ENCODE measurements at places on chromosomes 7 and 10. TPM values are rescaled to one million over a fixed set of nuclear protein-coding genes. Genes with fewer than 3 reads are reported as not detected.

The TAS2R3 gene
- total RNA-seq = 1.2 TPM

The DPYSL4 gene
- total RNA-seq = 26.1 TPM

The PTPN20 gene
- not detected for total RNA-seq

The STARD3NL gene
- total RNA-seq = 84.0 TPM

The NEUROG3 gene
- total RNA-seq = not detected

The HYAL4 gene
- not detected for total RNA-seq

The CRHR2 gene
- not detected for total RNA-seq

The C10orf53 gene
- not detected for total RNA-seq

The SPDYE8 gene
- not detected for total RNA-seq

- no peaks in the 10 kb centered on the region for H3K27me3 ChIP-seq
- peaks cover 8% of the 10 kb centered on the region for H3K4me1 ChIP-seq
- no peak overlapping the region for H3K27ac ChIP-seq
- no peaks in the 10 kb centered on the region for H3K36me3 ChIP-seq
- H3K4me3 ChIP-seq = no peak overlapping the region
- DNase-seq = peak; percentile 45
Observed at GRCh38 chr10:112732277-112732921, 217.6 kb upstream of the TCF7L2 start.

- no peak overlapping the region for H3K4me3 ChIP-seq
- H3K36me3 ChIP-seq = no peaks in the 10 kb centered on the region
- peaks cover 3% of the 10 kb centered on the region for H3K27me3 ChIP-seq
- peaks cover 5% of the 10 kb centered on the region for H3K4me1 ChIP-seq
- no peak overlapping the region for H3K27ac ChIP-seq
- no peak for DNase-seq
Observed at GRCh38 chr10:43145311-43145710, 7.1 kb downstream of the CSGALNACT2 start.

GRCh38 chr10:6379015-6379776, 176.5 kb downstream of the PFKFB3 start:
- H3K36me3 ChIP-seq = no peaks in the 10 kb centered on the region
- H3K27ac ChIP-seq = no peak overlapping the region
- DNase-seq = no peak
- H3K4me1 ChIP-seq = peaks cover 15% of the 10 kb centered on the region

DNA sequence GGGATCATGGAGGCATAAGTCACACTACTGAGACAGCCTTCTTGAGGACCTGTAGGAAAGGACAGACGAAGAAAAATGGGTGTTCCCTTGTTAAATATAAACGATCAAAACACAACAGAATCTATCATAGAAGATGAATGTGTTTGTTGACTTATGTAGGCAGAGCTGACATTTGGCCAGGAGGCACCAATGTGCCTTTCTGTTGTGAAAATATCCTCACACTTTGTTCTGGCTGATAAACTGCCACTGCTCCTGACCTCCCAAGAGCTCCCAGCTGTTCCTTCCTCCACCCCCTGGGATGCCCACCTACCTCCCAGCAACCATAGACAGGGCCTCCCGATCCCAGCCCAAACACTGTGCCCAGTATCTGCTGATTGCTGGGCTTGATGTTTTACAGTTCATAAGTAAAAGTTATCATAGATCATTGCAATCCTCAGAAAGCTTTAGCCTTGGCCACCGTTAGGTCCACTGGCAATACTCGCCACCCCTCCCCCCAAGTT, 116.6 kb downstream of the CTTNBP2 start:
- H3K4me3 ChIP-seq = no peak overlapping the region
- no peaks in the 10 kb centered on the region for H3K4me1 ChIP-seq
- no peak for DNase-seq

GRCh38 chr10:133484818-133485217, 31.1 kb downstream of the SCART1 start:
- no peaks in the 10 kb centered on the region for H3K36me3 ChIP-seq
- no peak overlapping the region for H3K27ac ChIP-seq
- DNase-seq = no peak
- no peak overlapping the region for H3K4me3 ChIP-seq
- H3K27me3 ChIP-seq = no peaks in the 10 kb centered on the region

DNA sequence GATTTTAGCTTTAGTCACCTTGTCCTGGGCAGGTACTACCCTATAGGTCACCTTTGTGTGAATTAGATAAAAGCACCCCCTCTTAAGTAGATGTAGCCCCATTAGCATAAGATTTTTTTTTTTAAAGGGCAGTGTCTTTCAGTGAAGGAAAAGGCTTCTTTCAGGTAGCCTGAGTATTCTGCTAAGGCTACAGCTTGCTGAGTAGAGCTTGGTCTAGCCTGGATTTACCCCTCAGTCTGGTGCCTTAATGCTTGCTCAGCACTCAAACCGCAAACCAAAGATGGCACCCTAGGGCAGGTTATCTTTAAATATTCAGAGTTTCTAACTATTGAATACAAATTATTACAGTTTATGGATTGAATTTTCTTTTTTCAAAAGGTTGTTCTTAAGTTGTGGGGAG, 83.4 kb downstream of the GLCCI1 start:
- DNase-seq = no peak
- no peaks in the 10 kb centered on the region for H3K27me3 ChIP-seq
- no peaks in the 10 kb centered on the region for H3K4me1 ChIP-seq
- H3K27ac ChIP-seq = no peak overlapping the region
- H3K36me3 ChIP-seq = no peaks in the 10 kb centered on the region

- peak; percentile 18 for DNase-seq
- no peaks in the 10 kb centered on the region for H3K4me1 ChIP-seq
- no peak overlapping the region for H3K27ac ChIP-seq
Observed at GRCh38 chr7:97145068-97145467, 27.6 kb downstream of the SDHAF3 start.

DNA sequence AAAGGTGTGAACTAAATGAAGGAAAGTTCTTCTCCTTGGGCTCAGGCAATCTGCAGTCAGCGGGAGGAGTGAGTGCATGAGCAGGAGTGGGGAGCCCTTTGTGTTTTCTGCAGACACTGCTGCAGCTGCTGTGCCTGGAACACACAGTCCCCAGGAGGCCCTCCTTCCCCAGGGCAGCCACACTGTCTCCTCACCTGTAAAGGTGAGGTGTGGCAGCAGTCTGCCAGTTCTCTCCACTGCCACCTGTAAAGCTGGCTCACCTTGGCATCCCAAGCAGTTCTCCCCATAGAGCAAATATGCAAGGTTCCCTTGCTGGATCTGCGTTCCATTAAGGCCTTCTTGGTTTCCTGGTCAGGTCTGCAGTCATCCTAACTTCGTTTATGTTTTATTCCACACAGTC, 5.2 kb upstream of the VWC2 start:
- H3K27ac ChIP-seq = no peak overlapping the region
- H3K4me1 ChIP-seq = no peaks in the 10 kb centered on the region
- no peak for DNase-seq

DNA sequence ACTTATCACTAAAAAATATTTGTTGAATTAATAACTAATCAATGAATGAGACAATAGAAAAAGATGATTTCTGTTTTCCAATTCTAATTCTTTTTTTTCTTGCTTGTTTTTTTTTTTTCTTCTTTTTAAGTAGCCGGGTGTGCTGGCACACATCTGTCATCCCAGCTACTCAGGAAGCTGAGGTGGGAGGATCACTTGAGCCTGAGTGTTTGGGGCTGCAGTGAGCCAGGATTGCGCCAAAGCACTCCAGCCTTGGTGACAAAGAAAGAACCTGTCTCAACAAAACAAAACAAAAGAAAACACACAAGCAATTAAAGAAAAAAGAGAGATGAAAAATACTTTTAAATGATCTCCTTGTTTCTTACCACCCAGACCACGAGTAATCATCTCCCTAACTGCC, 1109.3 kb downstream of the REEP3 start:
- H3K4me3 ChIP-seq = no peak overlapping the region
- H3K4me1 ChIP-seq = no peaks in the 10 kb centered on the region

DNA sequence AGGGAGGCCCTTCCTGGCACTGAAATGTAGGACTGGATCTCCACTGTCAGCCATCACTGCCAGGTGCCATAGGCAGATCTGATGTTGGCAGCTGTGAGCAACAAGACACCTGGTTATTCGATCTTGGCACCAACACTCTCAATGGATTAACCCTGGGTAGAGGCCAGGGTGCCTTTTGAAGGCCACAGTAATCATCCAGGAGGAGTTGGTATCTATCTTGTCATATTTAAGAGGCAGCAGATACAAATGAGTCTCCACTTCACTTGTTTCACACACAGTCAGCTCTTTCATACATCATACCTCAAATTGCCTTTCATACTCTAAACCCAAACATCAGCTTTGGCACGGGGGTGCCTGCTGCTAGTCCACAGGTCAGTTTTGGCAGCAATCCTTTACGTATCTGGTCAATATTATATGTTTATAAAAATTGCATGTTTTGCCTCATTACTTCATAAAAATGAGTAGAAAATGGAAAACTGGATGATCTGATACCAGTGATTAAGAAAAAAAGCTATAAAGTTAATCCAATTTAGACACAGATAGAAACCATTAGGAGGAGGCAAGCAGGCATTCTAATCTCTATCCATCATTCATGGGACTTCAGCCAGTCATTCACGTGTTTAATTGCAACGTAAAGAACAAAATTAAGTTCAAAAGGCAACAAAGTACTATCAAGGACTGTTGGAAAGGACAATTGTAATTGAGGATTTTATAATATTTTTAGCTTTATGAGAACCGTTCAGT, 12.7 kb upstream of the CACUL1 start:
- no peaks in the 10 kb centered on the region for H3K27me3 ChIP-seq
- no peaks in the 10 kb centered on the region for H3K4me1 ChIP-seq
- no peaks in the 10 kb centered on the region for H3K36me3 ChIP-seq
- H3K4me3 ChIP-seq = no peak overlapping the region

DNA sequence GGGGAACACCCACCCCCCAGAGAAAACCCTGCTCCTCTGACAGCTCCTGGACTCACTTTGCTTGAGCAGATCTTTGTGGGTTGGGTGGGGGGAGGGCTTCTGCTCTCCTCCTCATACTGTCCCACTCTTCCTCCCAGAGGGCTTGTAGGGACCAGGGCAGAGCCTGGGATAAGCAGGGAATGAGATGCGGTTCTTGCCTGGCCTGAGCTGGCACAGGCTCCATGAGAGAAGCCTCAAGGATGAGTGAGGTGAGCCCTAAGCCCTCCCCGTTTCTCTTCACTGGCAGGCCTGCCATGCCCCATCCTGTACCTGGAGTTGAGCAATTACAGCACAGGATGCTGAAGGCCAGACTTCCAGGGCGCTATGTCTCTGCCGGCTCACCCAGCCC, 134.7 kb downstream of the ADAM12 start:
- DNase-seq = no peak
- H3K36me3 ChIP-seq = peaks cover 11% of the 10 kb centered on the region
- H3K27me3 ChIP-seq = no peaks in the 10 kb centered on the region
- H3K4me3 ChIP-seq = no peak overlapping the region

DNA sequence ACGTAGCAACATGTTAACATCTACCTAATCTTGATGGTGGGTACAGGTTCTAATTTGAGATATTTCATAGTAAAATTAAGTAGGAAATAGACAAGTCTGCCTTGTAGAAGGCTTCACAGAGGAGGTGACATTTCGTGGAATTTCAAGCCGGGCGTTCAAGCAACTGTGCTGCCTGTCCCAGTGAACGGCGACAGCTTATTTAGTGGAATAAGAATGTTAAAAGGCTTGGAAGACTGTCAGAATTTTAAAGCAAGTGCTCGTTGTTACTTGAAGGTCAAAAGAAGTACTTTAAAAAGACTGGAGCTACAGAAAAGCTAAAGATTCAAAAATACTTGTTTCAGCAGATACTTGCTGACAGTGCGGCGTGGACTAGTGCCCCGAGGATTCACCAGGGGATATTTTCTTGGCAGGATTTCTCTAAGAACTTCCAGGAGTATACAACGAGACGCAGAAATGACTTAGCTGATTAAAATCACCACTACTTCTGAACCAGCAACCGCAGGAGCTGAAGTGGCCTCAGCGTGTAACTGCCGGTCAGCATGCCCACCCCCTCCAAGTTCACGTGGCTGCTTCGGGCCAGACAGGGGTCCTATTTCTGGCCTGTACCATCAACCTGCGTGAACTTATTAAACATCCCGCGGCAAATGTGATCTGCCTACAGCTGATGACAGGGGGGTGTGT, 46.5 kb downstream of the CTBP2 start:
- H3K27me3 ChIP-seq = no peaks in the 10 kb centered on the region
- peak; percentile 77 for DNase-seq
- no peak overlapping the region for H3K4me3 ChIP-seq
- peak overlapping the region; percentile 24 for H3K27ac ChIP-seq
- peaks cover 20% of the 10 kb centered on the region for H3K4me1 ChIP-seq

DNA sequence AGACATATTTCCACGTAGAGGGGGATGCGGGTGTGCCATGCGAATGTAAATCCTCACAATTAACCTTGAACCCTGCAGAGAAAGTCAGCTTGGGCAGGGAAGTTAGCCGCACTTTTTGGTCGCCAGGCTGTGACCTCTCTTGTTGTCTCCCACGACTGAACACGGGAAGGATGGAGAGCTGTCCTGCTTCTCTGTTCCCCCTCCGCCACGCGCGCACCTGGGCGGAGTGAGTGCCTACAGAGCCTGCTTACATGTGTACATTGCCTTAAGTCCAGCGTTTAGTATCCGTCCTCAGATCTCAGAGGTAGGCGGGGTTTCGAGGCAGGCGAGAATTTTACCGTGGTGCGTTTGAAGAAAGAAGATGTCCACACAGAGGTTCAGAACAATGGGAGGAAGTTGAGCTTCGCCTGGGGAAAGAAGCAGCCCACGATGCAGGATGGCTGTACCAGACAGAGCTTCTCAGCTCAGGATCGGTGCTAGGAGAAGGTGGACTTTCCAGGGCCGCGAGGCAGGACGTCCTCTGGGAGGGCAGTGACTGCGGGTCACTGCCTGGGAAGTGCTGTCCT, 482 bp upstream of the ERCC6 start:
- H3K27me3 ChIP-seq = no peaks in the 10 kb centered on the region
- peak overlapping the region; percentile 66 for H3K4me3 ChIP-seq
- H3K27ac ChIP-seq = peak overlapping the region; percentile 83
- no peaks in the 10 kb centered on the region for H3K36me3 ChIP-seq
- DNase-seq = peak; percentile 41

- no peaks in the 10 kb centered on the region for H3K36me3 ChIP-seq
- H3K4me1 ChIP-seq = no peaks in the 10 kb centered on the region
- no peak overlapping the region for H3K4me3 ChIP-seq
Observed at GRCh38 chr10:97210543-97210960, 24.8 kb upstream of the SLIT1 start.

DNA sequence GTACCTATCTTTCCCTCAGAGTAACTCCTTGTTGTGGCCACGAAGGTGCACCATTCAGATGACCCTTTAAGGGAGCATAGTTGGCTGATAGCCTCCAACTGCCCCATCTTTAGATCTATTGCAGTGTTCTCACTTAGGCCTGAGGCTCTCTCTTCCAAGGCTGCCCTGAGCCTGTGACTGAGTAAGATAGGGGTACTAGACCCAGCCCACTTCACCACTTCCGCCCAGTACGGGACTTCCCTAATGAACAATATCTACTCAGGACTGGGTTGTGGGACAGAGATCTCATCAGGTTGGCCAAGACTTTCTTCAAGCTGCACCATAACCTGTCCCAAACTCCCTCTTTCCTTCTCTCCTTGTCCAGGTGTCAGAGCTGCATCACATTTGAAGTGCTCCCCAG, 5.7 kb upstream of the GNAI1 start:
- H3K27ac ChIP-seq = no peak overlapping the region
- no peak for DNase-seq
- no peak overlapping the region for H3K4me3 ChIP-seq

Data from astrocyte (in vitro differentiated cells and primary cell).